Gastrocnemius medialis (tissue), 4 donors: ENCODE measurements at places on chromosomes 16 and 17. TPM values are rescaled to one million over a fixed set of nuclear protein-coding genes. Genes with fewer than 3 reads are reported as not detected.

SDR42E2 gene
- not detected for total RNA-seq

DNA sequence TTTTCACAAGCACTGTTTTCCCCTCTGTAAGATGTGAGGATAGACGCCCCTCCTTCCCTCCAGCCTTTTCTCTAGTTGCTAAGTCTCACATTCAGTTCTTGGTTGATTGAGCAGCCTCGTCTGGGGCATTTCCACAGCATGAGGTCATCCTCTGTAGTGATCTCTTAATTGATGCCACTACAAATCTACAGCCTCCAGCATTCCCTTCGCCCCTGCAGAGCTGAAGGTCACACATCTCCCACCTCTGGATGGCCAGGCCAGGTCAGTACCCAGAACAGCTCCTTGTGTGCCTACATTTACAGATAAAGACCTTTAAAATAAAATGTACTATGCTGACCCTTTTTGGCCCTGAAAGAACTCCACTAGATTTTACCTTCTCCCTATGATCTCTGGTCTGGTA lies 32.5 kb upstream of the CDH11 start:
- no peak for DNase-seq

GRCh38 chr17:2707721-2708584 lies 3.6 kb downstream of the CLUH start:
- DNase-seq, result peak; percentile 88

GRCh38 chr17:62626719-62627218 lies 701 bp upstream of the MRC2 start:
- DNase-seq, result peak; percentile 51

GRCh38 chr17:72618001-72618509 lies 474.4 kb downstream of the SLC39A11 start:
- DNase-seq, result no peak

DNA sequence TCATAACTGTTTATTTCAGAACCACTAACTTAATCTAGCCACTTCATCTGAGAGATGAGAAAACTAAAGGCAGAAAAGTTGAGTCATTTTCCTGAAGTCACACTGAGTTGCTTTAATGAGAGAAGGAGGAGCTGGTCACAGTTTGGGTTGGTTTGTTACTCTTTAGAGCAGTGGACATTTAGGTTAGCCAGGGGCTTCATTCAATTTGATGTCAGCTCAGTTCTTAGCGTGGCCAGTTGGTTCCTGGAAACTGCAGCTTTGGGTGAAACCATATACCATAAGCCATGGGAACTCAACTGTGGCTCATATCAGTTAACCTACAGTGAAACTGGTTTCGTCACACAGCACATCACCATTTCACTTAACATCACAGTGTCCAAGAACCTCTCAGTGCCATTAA lies 59.2 kb upstream of the ADORA2B start:
- no peak for DNase-seq

DNA sequence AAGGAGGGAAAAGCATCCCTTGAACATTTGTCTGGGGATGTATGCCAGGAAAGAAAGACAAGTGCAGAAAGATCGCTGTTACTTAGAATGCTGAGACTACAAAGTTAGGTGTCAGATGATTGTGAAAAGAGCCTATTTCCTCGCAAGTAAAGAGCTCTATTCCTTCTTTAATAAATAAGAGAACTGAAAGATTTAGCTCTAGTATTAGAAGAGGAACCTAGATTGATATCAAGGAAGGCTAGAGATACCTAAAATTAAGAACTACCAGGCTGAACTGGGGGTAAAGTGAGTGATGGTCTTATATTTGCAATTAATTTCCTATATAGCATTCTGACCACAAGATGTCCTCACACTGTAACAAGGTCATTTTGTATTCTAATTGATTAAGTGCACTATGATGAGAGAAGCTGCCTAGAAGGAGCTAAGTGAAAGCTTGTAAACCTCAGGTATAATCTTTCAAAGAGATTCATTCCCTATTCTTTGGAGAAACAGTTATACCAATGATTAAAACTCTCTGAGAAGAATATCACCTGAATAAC lies 62.3 kb downstream of the SSH2 start:
- DNase-seq, result no peak

DNA sequence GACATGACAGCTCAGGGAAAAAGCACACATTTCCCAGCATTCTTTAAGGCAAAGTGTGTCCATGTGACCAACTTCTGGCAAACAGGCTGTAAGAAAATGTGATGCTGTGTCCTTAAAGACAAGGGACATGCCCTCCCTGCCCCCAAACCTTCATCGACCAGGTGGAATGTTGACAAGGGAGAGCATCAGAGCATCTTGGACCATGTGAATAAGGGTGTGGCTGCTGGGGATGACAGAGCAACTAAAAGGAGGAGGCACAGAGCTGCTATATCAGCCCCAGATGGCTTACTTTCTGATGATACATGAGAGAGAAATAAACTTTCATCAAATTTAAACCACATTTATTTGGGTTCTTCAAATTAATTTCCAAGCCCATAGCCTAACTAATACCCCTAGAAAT lies 2.2 kb upstream of the ZNF23 start:
- DNase-seq, result no peak

- DNase-seq, result peak; percentile 37
These were observed 64.2 kb downstream of the SPECC1 start for GRCh38 chr17:20073055-20073979.

DNA sequence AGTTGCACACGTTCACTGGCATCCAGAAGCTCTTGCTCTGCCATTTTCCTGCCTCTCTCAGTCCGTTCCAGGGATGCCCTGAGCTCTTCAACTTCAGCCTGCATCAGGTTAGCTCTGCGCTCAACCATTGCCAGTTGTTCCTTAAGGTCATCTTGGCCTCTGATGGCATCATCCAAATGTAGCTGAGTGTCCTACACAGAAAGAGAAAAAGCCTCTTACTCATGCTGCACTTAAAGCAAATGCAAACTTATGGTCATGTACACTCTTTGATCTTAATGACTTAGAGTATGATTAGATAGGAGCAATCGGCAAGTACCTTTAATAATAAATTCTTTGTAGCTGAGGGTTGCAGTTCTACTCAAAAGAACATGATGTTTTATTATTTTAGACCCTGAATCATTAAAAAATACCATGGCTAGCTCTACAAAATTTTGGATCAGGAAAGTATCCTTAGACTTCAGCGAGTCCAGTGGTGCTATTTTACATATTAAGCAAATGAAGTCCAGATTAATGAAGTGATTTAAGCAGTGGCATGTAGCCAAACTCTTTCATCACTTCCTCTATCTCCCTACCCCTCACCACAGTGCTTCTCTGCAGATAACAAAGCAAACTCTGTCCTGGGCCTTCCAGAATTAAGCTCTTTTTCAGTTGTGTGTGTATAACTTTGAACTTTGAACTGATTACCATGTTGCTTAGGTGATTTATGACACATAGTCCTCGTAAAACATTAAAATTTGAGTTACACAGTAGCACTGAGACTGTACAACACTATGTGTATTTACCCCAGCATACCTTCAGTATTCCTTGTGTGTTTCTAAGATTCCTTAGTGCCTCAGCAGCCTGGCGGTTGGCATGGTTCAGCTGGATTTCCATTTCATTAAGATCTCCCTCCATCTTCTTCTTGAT lies 22.1 kb downstream of the MYH4 start:
- no peak for DNase-seq

DNA sequence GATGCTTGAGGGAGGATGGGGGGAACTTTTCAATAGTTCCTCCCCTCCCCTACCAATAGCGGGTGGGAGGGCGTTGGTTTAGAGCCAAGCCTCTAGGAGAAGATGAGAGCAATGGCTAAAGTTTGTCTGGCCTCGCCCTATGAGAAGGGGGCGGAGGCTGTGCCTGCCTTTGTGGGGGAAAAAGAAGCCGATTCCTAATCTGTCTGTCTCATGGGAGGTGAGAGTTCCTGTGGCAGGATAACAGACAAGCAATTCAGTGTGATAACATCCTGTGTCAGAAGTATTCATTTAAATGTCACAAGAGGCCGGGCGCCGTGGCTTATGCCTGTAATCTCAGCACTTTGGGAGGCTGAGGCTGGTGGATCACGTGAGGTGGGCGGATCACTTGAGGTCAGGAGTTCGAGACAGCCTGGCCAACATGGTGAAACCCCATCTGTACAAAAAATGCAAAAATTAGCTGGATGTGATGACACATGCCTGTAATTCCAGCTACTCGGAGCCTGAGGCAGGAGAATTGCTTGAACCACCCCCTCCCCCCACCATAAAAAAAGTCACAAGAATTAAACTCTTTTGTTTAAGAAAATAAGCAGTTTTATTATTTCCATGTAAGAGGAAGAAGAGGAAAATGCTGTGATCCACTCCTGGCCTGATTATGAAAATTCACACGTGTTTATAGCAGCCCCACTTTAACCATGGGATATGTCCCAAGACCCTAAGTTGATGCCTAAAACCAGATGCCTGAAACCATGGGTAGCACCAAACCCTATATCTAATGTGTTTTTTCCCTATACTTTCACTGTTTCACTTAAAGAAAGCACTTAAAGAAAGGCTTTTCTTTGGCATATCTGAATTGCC lies 1.7 kb downstream of the SLFN5 start:
- DNase-seq, result peak; percentile 66

ADGRG3 gene
- not detected for total RNA-seq

- DNase-seq, result no peak
These were observed 1.8 kb downstream of the RNF43 start for GRCh38 chr17:58415371-58416055.

DNA sequence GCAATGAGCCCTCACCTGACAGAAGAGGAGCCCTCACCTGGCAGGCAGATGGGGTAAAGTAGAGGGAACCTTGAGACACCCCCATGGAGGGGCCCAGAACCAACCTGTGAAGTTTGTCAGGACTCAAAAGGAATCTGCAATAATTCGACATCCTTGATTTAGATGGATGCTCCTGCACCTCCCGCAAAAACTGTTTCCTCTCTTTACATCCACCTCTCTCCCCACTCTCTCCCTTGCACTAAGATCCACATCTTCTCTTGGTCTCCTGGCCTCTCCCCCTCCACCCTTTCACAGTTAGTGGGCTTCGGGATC lies 34.9 kb upstream of the RBFOX3 start:
- no peak for DNase-seq

GLIS2 gene
- not detected for total RNA-seq

GRCh38 chr17:78828470-78829185 lies 12.0 kb downstream of the USP36 start:
- no peak for DNase-seq

GRCh38 chr16:73872856-73873255 lies 423.8 kb upstream of the PSMD7 start:
- DNase-seq, result no peak
